CD4-positive, alpha-beta T cell treated with Interleukin-4 for 1 hour (primary cell): ENCODE measurements at places on chromosomes 6 and 20.

DNA sequence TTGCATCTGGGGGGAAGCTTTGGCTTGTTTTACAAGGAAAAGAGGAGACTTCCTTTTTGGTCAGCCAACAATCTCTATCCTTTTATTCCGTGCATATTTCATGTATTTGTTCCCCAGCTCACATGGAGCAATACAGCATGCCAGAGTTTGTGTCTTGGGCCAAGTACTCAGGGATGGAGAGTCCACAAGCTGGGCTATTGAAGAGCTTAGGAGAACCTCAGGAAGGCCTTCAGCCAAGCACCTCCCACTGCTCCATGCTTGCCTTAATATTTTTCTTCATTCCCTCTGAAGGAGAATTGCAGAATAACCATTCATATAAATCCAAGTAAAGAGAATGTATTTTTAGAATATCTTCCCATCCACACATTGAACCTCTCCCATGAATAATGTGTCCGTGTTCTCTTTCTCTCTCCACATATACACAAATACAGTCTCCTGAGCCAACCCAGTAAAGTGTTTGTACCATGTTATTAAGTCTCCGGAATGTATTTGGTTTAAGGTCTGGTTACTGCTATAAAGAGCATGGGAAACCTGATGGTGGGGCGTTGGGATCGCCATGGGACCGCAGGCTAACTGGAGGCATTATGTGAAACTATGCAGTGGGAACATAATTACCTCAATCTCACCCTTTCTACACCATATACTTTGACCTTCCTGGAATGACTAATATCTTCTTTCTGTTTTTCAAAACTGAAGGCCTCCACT is 3.0 kb downstream of the LAMA4 start:
- no peak for DNase-seq

DNA sequence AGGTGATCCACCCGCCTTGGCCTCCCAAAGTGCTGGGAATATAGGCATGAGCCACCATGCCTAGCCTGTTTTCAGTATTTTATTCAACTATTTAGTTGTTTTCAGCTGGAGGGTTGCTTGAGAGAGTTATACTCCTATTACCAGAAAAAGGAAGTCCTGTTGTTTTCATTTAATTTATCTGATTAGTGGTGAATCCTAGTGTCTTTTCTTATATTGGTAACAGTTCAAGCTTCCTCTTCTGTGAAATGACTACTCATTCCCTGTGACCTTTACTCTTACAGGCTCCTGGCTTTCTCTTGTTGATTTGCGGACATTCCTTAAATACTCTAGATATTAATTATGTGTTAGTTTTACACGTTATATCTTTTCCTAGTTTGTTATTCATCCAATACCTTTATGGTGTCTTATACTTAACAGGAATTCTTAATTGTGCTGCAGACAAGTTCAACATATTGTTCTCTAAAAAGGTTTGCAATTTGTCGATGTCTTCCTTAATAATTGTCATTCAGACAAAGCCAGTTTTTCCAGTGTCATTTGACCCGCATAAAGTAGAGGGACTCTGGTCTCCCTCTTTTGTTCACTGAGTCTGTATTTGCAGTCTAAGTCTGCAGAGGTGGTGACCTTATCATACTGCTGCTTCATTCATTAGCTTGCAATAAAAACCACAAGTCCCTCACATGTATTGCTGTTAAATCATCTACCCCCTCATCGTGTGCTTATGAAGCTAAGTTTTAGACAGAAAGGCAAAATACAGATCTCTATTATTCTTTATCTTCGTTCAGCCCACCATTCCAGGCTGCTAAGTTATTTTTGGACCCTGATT is 51.4 kb downstream of the ZBTB9 start:
- no peak for DNase-seq

GRCh38 chr20:39516964-39517363 is 554.8 kb downstream of the DHX35 start:
- DNase-seq: no peak

- DNase-seq: no peak
Measured at GRCh38 chr6:147384029-147384428, 124.5 kb upstream of the SAMD5 start.

GRCh38 chr6:84280639-84281038 is 53.2 kb upstream of the CEP162 start:
- no peak for DNase-seq

DNA sequence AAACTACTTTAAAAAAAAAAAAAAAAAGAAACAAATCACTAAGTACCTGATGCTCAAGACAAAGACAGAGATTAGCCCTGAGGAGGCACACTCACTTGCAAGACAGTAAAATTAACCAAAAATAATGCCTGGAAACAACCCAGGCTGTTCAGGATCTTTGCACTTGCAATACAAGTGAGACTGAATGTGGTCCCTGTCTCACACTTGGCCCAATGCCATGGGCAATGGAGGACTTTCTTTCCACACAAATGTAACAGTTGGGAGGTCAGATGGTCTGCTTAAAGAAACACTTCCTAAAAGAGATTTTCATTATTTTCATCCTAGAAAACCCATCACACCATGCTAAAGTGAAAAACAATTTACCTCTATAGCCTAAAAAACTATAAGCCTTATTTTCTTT is 16.2 kb downstream of the STAU1 start:
- no peak for DNase-seq

- no peak for DNase-seq
Measured at GRCh38 chr20:53664121-53664520, 70.5 kb upstream of the ZNF217 start.

- peak; percentile 80 for DNase-seq
Measured at GRCh38 chr6:28258877-28259777, at the start of gene NKAPL. NKAPL (plus strand) TSS chr6:28259297; CDS start chr6:28259372, 75 bp downstream.

GRCh38 chr6:170177772-170178560 is 112.9 kb downstream of the DLL1 start:
- no peak for DNase-seq

GRCh38 chr6:126199466-126199865 is 140.4 kb upstream of the CENPW start:
- DNase-seq: no peak

DNA sequence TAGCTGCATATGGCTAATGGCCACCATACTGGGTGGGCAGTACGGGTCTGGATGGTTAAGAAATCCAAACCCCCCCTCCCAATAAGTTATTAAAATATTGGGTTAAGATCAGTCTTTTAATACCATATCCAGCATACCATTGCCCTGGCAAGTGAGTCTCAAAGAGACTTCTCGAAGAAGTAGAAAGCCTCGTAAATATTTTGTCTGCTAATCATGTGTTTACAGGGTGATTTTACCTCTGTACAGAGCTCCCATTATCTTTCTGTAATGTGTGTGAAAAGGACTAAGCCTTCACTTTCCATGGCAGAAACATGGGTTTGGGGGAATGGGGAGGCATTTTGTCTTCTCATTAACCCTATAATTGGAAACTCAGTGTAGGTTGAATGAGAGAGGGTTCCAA is 174.7 kb upstream of the LAMP5 start:
- no peak for DNase-seq

GRCh38 chr20:42572320-42573016 is 617.2 kb downstream of the PTPRT start:
- no peak for DNase-seq

DNA sequence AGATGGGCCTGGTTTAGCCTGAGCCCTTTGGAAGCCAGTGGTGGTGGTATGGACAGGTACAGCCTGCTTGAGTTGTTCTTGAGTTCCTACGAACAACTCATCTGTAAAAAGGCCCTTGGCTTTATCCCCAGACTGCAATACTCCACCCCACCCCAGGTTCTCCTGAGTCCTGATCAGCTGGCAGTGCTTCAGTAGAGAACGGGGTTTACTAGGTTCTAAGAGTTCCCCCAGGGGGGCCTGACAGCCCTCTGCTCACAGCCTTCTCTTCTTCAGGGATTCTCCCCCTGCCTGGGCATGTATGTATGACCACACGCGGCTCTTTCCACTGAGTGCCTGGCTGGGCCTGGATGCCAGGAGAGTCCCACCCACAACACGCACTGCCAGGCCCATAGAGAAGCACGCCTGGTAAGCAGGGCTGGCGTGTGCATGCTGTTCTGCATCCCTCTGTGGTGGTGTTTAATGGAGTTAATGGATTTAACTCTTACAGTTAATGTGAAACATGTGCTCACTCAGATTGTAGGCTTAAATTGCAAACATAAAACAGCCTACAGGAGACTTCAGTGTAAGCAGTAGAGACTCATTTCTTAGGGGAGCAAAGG is 44.3 kb upstream of the SLC4A11 start:
- no peak for DNase-seq

DNA sequence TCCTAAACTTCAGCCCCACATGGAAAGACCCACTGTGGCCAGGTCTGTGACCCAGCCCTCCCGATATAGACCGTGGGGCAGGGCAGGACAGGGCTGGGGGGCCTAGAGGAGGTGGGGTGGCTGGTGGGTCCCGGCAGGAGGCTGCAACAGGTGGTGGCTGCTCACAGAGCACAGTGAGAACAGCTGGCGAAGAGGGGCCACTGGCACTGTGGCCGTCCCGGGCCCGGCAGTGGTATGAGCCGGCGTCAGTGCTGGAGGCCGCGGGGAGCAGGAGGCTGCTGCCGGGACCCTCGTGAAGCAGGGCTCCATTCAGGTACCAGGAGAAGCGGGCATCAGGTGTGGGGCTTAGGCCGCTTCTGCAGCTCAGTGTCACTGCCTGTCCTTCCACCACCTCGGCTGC is 13.4 kb downstream of the SIGLEC1 start:
- DNase-seq: no peak

- DNase-seq: no peak
Measured at GRCh38 chr20:62357187-62357667, 9.9 kb downstream of the LAMA5 start.

DNA sequence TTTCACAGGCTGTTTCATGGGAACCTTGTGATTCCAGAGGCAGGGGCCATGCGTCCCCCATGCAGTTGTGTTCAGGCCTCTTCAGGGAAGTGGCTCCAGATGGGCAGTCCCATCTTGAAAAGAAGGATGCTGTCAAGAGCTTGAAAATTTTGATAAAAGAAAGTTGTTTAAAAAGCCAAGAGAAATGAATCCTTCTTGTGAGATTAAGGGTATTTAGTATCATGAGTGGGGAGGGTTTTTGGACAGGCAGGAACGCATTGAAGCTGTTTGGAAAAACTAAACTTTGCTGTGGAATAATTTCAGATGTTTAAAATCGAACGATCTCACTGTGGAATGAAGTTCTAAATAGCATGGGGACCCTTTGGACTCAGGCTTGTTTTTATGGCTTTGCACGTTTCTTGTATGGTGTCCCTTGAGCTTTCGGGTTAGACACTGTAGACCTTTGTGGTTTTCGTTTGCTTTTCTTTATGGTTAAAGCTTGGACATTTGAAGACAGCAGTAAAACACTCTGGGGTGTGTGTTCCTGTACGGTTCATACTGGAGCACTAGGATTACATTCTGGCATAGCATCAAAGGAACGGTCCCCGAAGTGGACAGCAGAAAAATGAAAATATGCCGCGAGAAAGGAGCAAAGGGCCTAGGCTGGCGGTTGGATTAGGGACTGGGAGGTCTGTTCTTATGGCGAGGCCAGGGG is 18.2 kb downstream of the KIF25 start:
- DNase-seq: no peak

DNA sequence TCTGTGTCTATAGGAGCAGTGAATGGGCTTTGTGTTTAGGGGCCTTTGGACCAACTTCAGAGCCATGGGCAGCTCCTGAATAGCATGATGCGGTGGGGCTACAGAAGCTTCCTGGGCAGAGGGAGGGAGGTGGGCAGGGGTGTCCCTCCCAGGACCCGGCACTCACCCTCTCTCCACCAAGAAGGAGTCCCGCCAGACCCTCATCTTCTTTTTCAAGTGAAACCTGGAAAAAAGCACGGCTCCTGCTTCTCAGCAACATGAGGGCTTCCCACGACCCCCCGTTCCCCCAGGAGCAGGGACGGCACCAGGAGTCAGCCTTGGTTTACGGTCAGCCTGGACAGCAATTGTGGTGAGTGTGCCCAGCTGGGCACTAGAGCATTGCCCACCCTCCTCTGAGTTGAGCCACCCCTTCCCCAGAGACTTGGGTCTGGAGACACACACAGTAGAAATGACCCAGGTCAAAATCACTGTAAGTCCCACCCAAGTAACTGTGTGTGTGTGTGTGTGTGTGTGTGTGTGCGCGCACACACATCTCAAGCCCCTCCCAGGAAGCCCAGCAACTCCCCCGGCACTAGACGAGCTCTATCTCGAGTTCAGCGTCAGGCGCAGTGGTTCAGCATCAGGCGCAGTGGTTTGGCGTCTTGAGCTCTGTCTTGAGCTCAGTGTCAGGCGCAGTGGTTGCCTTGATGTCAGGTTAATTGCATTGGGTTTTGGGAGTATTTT is 108.2 kb downstream of the SULF2 start:
- DNase-seq: no peak

GRCh38 chr20:1332749-1333300 is 3.9 kb upstream of the SDCBP2 start:
- DNase-seq: no peak

- DNase-seq: no peak
Measured at GRCh38 chr6:33785778-33786177, 3.2 kb downstream of the LEMD2 start.

DNA sequence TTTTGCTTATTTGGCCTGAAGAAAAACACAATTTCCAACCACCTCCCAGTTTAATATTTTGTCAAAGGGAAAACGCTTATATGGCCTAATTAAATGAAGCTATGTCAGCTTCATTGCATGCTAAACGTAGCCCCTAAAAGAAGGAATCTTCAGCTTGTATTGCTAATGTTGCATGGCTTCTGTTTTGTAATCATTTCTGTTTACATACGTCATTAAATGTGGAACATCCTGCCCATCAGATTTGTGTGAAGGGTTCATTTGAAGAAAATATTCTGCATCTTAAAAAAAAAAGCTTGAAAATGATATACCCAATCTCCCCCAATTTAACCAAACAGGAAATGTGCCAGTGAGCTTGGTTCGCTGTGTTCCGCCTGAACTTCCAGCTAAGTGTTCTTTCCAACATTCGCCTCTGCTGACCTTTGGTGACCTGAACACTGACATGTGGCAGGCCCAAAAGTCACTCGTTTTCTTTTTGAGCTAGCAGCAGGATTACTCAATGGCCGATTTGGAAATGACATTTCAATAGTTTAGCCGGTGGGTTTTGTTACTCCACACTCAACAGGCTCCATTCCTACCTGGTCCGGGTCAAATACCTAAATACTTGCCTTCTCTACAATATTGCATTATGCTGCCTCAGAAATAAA is 12.7 kb upstream of the SIRT5 start:
- peak; percentile 34 for DNase-seq

- DNase-seq: no peak
Measured at GRCh38 chr6:139016337-139017213, 12.0 kb upstream of the ABRACL start.

- no peak for DNase-seq
Measured at GRCh38 chr6:46486181-46486580, 5.1 kb downstream of the RCAN2 start.

GRCh38 chr20:36792422-36792821 is 18.9 kb upstream of the DSN1 start:
- DNase-seq: no peak

GRCh38 chr6:2434116-2434515 is 188.7 kb upstream of the GMDS start:
- DNase-seq: no peak

DNA sequence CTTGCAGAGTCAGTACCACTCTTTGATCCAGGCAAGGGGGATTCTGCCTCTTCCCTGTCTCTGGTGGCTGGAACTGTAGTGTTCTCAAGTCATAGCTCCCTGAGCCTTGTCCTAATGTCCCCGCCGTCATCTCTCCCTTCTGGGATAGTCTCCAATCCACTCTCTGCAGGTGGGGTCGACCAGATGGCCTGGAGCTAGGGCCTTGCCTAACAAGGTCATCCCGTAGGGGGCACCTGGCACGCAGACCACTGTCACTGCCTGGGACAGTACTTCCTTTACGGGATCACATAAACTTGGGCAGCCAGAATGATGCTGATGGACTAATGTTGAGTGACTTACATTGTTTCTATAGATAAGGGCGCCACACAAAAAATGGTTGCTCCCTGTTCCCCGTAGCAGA is 118.9 kb upstream of the SLC22A23 start:
- DNase-seq: no peak
